ENCODE measurements at places on chromosomes 4 and X. TPM values are rescaled to one million over a fixed set of nuclear protein-coding genes. Genes with fewer than 3 reads are reported as not detected.
A peak's percentile ranks its signal among the peaks of the same experiment; 100 is the strongest.

The EGF gene
- 15.0 TPM for total RNA-seq

DNA sequence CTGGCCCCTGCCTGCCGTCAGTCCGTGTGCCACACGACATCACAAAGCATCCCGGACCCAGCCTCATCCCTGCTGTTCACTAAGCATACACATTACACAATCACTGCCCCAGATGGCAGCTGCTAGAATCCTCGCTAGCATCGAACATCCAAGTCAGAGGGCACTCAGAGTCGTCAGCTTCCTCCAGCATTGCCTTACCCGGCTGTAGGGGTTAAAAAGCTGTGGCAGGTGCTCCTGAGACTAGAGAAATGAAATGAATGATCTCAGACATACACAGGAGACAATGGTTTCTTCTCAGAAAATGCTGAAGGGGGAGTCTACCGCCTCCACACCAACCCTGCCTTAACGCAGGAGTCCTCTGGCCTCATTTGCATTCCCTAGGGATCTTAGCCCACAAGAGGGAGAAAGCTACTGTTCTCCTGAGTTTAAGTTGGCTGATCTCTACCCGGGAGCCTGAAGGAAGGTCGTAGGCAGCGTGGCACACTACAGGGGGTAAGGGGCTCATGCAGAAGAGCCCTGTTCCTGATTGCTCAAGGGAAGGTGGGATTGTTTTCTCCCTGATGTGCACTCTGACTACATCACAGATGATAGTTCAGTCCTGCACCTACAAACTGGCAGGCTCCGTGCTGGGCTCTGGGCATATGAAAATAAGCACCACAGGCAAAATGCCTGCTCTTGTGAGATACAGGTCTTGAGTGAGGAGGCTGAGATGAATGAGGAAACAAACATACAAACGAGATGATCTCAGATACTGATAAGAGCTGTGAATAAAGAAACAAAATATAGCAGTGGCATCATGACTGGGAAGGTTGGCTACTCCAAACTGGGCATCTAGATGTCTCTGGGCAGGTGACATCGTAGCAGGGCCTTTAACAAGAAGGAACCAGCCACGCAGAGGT is 2.6 kb upstream of the KIAA0232 start:
- DNase-seq, result no peak

GRCh38 chrX:41666251-41666650 is 22.5 kb upstream of the GPR34 start:
- no peak for DNase-seq

The PAPSS1 gene
- 450 TPM for total RNA-seq

DNA sequence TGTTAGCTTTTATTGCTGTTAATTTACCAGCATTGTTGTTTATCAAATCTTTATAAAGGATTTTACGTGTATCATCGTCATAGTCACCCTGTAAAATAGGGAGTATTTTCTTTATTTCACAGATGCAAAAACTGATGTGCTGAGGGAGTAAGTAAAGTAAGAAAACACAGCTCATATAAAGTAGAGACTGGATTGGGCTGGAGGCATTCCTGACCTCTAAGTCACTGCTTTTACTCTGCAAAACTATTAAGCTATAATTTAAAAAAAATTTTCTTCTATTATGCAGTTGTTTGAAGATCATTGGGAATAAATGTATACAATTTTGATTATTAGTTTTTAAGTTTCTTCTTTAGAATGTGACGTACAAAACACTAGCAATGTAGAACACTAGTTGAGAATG is 45.9 kb downstream of the NUDT6 start:
- DNase-seq, result no peak

The XAGE1A gene
- not detected for total RNA-seq

DNA sequence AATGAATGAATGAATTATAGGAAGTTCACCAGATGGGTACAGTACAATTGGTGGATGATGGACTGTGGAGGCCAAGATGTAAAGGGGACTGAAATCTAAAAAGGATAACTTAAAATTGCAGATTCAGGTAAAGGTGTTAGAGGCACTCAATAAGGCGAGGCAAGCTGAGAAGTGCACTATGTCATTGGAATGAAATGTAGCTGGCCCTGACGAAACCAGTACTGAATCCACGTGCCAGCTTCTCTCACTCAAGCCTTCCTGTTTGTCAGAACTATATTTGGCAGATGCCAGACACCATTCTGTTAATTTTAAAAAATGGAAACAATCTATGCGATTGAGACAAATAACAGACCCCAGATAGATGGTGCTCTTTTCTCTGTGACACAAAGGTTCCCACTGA is 1039.1 kb upstream of the TENM3 start:
- DNase-seq, result no peak

The NUP62CL gene
- total RNA-seq, result 9.3 TPM

The ACOT9 gene
- 99.1 TPM for total RNA-seq

DNA sequence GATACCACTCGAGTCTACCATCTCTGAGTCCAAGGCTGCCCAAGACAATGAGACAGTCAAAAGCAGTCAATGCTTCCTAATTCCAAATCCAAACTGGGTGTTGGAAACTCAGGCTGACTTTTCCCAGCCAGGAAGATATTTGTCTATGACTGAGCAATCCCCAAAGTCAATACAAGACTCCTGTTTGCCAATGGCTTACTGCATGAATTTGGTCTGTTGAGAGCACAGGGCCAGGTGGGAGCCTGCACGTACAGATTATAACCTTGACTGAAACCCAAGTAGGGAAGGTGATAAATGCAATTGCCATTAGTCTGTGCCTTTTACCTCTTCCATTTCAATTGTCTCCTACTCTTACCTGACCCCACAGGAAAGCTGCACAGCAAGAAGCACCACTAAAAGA is 72.6 kb upstream of the PPARGC1A start:
- DNase-seq, result no peak

- peak; percentile 56 for DNase-seq
Observed at GRCh38 chr4:158667651-158668198, 4.0 kb downstream of the C4orf46 start.

The ASB9 gene
- 2.8 TPM for total RNA-seq

GRCh38 chrX:34343001-34343400 is 210.9 kb upstream of the FAM47A start:
- DNase-seq, result no peak

GRCh38 chr4:128856246-128856645 is 46.7 kb downstream of the JADE1 start:
- no peak for DNase-seq

Measured in endothelial cell (in vitro differentiated cells).